ENCODE measurements at places on chromosomes 4 and X.

DNA sequence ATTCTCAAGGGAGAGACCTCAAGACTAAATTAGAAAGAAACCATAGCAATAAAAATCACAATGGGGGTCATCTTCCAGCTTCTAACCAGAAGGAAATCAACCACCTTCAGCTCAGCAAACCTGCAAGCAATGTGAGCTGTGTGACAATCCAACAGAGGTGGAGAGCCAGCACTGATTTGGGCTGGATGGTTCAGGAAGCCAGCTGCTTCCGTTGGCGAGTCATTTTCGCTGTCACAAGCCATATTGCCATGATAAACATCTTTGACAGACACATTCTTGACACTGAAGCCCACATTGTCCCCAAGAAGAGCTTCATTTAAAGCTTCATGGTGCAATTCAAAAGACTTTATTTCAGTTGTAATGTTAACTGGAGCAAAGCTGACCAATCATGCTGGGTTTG is 22.7 kb downstream of the F8A1 start:
- no peak for DNase-seq

GRCh38 chr4:181301735-181302710 is 941.2 kb upstream of the TENM3 start:
- no peak for DNase-seq

GRCh38 chrX:153649178-153649914 is 2.3 kb downstream of the DUSP9 start:
- peak; percentile 4 for DNase-seq

DNA sequence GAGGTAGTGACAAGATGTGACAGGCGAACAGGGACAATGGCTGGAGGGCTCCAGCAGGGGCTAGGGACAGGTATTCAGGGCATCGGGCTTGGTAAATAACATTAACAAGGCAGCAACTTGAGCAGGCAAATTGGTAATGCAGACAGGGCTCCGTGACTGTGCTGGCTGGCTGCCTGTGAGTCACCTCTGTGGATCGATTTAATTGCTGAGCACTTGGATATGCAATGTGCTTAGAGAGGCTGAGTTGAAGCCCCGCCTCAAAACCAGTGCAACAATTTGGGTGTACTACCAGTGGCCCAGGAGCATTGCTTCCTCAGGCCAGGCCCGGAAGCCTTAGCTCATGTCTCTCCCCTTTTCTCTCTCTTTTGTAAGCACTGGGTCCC is 19.5 kb downstream of the CNGA2 start:
- DNase-seq, result no peak

GRCh38 chr4:76779740-76780459 is 118.0 kb downstream of the SOWAHB start:
- DNase-seq, result no peak

GRCh38 chr4:76799718-76800117 is 98.2 kb downstream of the SOWAHB start:
- DNase-seq, result no peak

- no peak for DNase-seq
Observed at GRCh38 chr4:143486314-143486713, 27.2 kb upstream of the SMARCA5 start.

DNA sequence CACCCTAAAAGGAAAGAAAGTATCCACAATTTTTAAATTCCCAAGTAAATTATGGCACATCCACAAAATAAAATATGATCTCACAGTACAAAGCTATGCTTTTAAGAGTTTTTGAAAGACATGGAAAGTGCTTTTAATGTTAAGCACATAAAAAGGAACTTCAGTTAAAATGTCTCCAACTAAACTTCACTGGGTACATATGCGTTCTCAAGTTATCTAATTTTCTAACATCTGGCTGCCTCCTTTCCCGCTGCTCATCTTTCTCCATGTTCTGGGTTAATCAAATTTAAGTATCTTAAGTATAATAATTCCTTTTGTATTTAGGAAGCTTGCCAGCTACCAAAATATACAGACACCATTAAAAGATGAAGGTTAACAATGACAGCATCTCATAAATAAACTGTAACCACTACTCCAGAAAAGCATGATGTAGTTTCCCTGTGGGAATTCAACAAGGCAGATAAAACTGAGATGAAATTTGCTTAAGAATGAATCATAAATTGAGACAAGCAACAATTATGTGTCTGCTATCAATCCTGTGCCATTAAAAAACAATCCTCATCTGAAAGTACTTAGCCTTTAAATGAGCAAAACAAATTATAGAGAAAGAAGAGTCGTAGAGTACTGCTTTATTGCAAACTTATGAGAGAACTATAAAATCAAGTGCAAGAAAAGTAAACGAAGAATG is 25.1 kb downstream of the PRSS12 start:
- DNase-seq, result no peak

DNA sequence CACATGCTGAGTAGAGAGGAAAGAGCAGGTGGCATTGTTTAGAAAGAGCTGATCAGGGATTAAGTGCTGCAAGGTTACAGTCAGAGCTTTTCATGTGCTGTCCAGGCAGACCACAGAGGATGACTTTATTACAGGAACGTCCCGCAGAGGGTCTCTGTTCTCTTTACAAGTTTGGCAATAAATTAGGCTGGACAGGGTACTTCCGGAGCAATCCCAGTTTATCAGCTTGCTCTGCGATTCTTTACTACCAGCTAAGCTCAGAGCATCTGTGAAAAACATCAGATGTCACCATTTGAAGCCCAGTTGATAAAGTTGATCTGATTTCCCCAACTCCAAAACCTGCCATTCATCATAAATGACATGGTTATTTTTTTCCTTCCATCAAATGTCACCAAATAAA is 633.1 kb downstream of the NLGN4X start:
- no peak for DNase-seq

GRCh38 chrX:10986616-10987015 is 124.5 kb upstream of the HCCS start:
- no peak for DNase-seq

- DNase-seq, result no peak
Observed at GRCh38 chr4:17309567-17310268, 202.2 kb downstream of the QDPR start.

DNA sequence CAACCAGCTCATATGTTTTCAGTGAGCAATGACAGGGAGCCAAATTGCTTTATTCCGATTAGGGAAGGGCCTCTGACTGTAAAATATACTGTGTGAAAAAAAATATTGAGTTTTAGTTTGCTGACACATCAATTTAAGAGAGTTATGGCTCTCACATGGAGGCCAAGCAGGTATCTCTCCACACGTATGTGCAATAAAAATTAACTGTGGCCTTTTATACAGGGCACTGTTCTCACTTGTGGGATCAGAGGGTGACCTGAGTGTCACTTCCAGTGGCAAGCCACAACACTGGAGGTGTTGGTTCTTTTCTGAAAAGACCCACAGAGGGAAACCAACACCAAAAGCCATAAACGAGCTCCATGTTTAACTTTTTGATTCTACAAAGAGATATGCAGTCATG is 462.8 kb downstream of the MID1IP1 start:
- DNase-seq, result no peak

DNA sequence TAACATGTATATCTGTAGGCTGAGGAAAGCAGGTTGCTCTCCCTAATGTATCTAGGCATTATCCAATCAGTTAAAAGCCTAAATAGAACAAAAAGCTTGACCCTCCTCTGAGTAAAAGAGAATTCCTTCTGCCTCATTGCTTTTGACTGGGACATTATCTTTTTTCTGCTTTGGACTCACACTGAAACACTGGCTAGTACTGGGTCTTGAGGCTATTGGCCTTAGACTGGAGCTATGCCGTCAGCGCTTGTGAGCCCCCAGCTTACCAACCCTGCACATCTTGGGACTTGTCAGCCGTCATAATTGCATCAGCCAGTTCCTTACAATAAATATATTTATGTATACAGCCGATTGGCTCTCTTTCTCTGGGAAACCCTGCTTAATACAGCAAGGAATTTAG is 206.8 kb upstream of the ARHGAP24 start:
- no peak for DNase-seq

DNA sequence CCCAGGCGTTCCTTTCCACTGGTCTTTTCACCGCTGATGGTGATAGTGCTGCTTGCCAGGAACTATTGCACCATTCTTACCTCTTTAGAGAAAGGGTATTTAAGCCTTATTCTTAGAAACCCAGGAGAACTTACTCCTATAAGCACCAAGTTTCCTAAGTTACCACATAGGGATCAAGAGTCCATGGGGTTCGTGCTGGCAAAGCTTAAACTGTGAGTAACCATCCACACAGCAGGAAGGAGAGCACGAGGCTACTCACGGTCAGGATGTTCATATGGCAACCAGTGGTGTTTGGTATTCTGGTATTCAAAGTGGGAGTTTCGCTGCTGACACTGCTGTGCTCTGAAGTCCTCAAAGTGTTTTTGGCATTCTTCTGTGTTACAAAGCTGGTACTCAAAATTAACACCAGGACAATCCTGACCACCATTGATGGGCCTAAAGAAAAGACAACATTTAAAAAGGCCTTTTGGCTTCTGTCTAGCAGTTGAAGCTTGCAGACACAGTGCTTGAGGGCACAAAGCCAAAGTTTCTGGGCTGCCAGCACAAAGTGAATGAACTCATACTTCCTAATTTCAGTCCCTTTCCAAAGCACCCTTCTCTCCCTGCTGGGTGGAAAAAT is 256.9 kb downstream of the ADAMTS3 start:
- DNase-seq, result no peak

DNA sequence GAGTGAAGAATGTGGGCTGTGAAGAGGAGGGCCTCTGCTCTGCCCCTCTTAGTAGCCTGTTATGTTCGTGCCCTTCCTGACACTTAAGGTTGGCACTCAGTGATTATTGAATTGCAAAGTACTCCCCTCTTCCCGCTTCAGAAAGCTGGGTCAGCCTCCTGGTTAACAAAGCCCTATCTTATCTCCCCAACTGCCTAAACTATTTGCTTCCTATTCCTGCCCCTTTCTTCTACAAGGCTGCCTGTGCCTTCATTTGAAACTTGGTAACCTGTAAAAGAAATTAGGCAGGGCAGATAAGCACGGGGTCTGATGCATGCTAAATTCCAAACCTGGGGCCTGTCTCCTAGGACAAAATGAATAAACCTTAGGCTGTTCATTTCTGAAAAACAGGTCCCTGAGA is 23.1 kb upstream of the TMEM150C start:
- no peak for DNase-seq

- no peak for DNase-seq
Observed at GRCh38 chr4:152160225-152160800, 375.6 kb downstream of the FBXW7 start.

DNA sequence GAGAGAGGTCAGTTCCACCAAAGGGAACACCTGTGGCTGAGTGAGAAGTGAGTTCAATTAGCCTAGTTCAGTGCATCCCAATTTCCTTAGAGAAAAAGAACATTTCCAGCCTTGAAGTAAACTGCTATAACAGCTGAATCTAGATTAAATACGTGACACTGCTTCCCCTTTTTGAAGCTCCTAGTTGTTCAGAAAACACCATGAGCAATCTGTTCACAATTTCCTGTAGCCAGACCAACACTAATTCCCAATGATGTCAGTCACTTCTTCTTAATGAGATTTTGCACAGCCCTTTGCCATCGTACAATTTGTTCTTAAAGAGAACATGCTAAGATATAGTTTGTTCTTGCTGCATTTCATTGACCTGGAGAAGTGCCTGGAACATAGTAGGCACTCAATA is 144.6 kb upstream of the EDNRA start:
- DNase-seq, result no peak

DNA sequence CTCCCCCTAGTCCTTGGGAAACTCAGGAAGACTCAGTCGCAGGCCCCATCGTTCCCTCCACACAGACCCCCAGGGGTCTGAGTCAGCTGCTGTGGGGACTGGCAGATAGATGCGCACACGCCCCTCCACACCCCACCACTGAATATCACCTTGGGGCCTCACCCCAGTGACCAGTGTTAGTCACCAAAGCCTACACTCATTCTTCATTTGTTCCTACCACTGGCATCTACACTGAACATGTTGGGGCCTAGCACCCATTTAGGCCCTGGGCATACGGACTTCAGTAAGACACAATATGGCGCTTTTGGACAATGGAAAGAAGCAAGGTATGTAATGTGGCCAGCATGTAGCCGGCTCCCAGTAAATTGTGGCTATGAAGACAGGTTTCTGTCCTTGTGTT is 154.1 kb upstream of the PJA1 start:
- no peak for DNase-seq

DNA sequence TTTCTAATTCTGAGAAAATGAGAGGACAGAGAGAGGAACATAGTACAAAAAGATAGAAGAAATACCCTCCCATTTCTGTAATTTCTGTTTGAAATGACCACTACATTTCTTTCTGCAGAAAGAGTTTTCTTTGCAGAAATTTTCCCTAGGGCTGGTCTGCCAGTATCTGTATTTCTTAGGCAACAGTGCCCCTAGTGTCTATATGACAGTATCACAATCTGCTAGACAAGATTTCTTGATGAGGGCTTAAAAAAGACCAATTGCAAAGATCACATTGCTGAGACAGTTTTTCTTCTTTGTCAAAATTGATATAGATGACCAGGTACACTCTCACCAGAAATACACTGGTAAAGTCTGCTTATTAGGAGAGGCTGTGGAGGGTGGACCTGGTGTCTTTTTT is 81.0 kb upstream of the ZDHHC15 start:
- peak; percentile 3 for DNase-seq

DNA sequence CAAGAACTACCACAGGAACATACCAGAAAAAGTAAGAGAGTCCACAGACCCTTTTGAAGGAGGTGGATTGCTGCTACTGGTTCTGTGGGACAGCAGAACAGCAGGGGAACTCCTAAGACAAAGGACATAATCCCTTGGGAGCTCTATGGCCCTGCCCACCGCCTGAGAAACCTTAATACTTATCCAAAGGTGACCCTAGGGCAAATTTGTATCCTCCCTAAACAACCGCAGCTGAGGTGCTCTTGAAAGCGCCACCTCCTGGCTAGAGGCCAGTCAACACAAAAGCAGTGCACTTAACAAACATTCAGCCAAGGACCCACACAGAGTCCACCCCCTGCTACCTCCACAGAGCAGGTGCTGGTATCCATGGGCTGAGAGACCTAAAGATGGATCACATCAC is 136.8 kb downstream of the ADAM29 start:
- no peak for DNase-seq

- no peak for DNase-seq
Observed at GRCh38 chr4:168811207-168811606, 198.8 kb downstream of the CBR4 start.

- no peak for DNase-seq
Observed at GRCh38 chr4:19135895-19136633, 1114.5 kb upstream of the LCORL start.
